Cardiac muscle cell (in vitro differentiated cells and primary cell): ENCODE measurements at places on chromosomes 7 and 10. TPM values are rescaled to one million over a fixed set of nuclear protein-coding genes. Genes with fewer than 3 reads are reported as not detected.
A peak's percentile ranks its signal among the peaks of the same experiment; 100 is the strongest.

DNA sequence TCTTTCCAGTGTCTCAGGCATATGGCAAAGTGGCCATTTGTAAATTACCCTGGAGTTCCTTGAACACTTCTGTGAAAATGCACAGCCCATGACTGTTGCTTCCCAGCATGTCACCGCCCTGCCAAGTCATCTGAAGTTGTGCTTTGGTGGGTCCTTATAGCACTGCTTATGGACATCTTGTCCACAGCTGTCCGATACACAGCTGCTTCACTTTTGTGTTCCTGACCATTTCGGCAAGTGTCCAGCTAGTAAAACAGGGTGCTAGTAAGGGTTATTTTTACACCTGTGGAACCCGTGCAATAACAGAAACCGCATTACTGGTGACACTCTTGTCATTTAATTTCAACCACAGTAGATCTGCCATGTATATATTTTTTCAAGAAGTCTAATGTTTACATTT is 29.7 kb downstream of the PIP4K2A start:
- no peak for DNase-seq

DNA sequence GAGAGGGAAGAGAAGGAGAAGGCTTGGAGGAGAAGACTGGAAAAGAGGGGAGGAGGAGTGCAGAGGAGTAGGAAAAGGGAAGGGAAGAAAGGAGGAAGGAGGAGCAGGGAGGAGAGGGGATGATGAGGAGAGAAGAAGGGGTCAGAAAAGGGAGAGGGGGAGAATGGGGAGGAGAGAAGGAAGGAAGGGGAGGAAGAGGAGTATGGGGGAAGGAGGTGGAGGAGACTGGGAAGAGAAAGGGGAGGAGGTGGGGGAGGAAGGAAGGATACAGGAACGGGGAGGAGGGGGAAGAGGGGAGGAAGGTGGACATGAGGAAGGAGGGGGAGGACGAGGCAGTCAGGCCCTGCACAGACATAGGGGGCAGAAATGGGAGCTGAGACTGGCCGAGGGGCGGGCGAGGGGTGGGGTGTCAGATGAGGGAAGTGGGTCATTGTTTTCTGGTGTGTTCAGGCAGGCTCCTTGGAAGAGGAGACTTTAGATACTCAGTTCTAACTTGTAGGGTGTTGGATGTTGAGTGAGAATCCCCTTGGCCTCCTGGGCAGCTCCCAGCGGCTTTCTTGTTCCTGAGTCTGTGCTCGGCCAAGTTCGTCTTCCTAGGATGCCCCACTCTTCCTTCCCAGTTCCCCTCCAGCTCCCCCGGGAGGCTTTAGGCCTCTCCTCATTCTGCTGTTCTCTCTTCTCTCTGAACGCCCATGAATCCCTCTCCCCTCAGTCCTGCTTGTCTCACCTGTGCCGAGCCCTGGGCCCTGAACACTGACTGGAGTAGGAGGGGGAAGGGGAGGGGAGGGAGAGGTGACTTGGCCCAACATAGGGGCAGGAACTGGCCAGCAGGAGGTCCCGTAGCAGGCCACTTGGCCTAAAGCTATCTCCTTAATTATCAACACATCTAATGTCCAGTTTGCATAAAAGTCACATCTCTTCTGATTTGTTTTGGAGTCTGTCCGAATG is 12.8 kb upstream of the CRHR2 start:
- DNase-seq = no peak

- DNase-seq = peak; percentile 67
Measured at GRCh38 chr10:87500646-87501048, 4.0 kb upstream of the MINPP1 start.

DNA sequence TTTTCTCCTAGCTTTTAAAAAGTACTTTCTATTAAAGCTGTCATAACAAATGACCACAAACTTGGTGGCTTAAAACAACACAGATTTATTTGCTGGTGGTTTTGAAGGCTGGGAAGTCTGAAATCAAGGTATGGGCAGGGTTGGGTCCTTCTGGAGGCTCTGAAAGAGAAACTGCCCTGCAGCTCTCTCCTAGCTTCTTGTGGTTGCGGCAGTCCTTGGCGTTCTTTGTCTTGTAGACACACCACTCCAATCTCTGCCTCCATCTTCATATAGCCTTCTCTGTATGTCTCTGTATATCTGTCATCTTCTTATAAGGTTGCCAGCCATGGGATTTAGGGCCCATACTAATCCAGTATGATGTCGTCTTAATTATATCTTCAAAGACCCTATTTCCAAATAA is 79.4 kb upstream of the PRR15 start:
- no peak for DNase-seq

DNA sequence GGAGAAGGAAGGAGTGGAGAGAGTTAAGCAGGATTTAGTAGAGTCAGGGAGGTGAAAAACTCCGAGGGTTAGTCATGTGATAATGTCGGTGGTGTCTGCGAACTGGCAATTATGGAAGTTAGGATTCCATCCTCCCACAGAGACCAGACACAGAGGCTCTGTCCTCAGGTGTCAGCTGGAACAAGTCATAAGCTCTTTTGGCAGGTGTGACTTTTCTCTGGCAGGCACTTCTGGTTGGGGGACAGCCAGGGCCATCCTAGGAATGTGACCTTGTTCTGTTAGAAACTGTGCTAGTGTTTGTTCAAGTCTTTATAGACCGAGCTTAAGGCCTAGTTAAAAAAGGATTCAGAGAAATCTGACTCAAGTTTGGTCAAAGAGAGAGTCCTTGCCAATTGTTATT is 371.0 kb downstream of the DPP6 start:
- DNase-seq = no peak

NPTX2 gene
- total RNA-seq = not detected in 2 replicates

DNA sequence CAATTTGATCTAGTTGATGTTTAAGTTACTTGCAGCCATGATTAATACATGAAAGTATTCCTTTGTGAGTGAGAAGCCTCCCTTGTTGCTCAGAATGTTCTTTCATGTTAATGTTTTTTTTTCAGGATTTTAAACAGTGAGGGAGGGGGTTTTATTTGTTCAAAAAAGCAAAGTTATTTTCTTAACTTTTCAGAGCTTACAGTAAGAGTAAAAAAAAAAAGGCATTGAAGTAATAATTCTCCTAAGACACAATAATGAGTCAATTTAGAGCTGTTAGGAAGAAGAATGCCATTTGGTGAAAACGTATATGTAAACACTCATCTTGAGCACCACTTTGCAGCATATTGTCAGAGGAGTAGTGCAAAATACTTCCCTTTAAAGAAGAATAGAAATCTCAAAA is 105.8 kb downstream of the SEMA3A start:
- no peak for DNase-seq

DNA sequence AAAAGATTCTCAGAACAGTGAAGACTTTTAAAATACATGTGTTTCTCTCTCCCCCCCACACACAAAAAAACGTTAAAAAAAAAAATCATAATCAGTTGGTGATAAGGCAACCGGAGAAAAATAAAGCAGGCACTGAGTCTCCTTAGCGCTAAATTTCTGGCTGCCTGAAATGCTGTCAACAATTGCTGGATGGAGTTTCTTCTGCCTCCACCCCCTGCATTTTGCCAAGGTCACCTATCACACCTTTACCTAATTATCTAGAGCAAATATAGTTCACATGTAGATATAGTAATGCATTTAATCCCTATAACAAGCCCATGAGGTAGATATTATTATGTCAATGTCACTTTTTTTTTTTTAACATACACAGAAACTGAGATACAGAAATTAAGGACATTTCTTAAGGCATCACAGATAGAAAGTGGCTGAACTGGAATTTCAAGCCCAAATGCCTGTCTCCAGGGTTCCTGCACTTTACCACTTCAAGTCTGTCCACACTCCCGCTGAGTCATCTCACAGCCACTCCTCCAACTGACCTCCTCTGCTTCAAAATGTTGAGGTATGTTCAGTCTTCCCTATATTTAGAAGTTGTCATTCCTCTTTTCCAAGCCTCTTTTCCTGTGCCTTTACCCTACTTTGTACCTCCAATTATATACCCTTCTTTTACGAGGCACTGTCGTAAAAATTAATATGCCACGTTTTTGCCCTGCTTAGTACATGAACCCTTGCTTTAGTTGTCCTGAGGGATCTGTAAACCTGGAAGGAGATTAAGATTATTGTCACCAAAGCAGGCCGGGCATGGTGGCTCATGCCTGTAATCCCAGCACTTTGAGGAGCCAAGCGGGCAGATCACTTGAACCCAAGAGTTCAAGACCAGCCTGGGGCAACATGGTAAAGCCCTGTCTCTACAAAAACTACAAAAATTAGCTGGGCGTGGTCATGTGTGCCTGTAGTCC is 72.8 kb upstream of the MPP7 start:
- peak; percentile 37 for DNase-seq

DNA sequence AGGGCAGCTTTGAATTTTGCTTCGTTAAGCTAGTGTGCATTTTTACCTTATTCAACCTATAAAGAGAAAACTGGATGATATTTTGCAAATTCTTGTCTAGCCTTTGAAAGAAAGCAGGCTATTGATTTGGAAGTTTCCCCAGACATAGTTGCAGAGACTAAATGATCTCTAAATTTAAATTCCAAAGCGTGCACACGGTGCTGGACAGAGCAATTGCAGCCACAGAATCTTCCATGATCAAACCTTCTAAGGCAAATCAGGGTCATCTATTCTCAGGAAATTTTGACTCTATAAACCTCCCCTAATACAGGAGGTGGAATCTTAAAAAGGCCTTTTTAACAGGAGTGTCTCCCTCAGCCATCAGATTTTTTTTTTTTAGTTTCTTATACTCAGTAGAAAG is 159.9 kb downstream of the MDFIC start:
- DNase-seq = no peak

DNA sequence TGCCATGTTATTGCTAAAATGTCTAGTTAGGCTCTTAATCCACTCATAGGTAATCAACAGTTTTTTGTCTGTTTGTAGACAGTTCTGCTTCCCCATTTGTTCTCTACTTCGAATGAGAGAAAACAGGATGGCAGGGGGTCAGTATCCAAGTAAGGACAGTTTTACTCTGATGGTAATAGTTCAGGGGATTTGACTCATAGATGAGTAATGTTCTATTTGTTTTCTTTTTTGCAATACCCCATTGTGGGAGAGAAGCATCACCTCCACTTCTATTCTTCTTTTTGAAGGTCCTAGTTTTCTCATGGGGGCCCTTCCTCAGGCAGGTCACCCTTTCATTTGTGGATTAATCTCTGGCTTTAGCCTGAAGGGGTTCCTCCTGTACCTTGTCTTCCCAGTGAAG is 13.9 kb downstream of the PCLO start:
- no peak for DNase-seq

MYL10 gene
- total RNA-seq = not detected in 2 replicates

DNA sequence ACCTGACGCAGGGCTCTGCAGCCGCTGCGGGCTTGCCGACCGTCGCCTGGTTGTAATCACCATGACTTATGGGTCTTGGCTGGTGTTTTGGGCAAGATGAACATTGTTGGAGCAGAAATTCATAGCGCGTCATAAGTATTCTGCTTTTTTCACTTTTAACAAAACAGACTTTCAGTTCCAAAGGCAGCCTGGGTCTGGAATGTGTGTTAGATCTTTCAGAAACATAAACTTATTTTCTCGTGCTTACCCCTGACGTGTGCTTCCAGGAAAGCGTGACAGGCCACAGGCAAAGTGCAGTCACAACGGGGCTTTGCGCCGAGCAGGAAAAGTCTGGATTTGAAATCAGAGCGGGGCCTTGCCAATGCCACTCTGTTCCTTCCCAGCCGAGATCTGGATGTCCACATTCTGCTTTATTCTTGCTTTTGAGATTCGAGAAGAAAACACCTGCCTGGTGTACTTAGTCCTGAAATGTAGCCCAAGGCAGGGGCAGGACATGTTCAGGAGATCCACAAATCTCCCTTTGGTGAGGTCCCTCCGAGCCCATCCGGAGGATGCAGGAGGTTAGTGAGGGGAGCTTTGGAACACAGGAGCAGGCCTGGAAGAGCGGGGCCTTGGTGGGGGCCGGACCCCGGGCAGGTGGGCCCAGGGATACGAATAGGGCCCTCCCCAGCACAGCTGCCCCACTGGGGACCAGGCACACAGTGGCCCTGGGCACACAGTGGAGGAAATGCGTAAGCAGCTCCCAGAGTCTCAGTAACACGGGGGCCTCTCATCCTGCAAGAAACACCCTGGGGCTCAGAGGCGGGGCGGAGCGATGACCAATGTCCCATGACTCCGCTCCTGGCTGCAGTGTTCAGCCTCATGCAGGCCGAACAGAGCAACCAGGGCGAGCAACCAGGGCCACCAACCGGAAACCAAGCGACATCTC is 49.5 kb upstream of the EBF3 start:
- DNase-seq = no peak

DNA sequence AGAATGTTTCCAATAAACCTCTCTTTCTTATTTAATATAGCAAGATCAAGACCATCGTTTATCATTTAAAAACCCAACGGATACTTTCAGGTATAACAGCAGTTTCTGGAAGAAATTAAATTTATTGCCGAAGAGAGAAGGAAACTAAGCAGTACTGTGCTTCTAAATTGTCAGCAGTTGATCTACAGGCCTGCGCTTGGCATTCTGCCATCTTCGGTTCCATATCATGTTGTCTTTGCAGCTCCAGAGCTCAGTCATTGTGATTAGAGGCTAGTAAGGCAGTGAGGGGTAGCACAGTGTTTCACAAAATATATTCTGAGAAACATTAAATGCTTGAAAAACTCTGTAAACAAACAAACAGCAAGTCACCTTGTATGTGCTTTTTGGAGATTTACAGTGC is 301.3 kb downstream of the REEP3 start:
- DNase-seq = no peak

DNA sequence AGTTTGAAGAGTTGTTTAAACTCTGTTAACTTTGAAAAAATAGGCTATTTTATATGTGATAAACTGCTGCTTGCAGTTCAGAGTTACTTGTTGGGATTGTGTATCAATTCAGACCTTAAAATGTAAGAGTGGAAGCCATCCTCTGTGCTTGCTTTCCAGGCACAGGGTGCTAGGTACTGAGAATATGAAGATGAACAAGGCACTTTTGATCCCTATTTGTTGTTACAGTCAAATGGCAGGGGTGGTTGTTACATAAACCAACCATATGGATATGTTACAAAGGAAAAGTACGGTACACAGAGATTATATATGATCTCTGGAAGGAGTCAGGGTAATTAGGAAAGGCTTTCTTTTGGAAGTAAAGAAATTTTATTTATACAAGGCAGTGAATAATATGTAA is 63.8 kb downstream of the REEP3 start:
- no peak for DNase-seq

DNA sequence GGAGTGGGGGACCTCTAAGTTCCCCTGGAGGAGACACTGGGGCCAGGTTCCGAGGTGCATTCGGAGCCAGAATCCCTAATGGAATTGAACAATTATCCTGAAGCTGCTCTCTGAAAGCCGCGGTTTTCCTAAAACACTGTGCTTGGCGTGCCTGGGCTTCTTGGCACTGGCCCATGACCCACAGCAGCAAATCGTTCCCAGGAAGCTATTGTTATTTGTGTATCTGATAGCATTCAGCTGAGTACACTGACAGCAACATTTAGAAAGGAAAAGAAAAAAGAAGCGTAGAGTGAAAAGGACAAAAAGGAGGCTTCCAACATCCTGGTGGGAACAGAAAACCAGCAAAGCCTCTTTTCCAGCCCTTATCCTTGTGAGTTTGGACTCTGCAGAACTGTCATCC is 339.8 kb downstream of the FRMD4A start:
- peak; percentile 75 for DNase-seq

- DNase-seq = no peak
Measured at GRCh38 chr10:88100281-88100680, 236.9 kb downstream of the PTEN start.

NKX1-2 gene
- total RNA-seq = 0.33 TPM in 1 of 2 replicates, not detected in the other
